ENCODE measurements at places on chromosomes 16 and 17.

DNA sequence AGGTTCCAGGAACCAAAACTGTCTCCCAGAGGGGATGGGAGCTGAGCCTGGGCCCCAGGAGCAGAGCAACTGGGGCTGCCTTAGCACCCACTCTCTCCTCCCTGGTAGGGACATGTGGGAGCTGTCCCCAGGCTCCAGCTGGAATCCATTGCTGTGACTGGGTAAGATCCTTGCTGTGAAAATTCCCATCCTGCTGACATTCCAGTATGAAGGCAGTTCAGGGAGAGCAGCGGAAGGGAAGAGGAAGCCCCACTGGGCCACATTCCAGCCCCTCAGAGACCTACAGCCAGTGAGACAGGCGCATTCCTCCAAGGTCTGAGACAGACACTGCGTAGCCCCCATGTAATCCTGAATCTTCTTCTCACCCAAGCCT, 24.2 kb downstream of the MYO18A start:
- DNase-seq: no peak

GRCh38 chr17:27218041-27218440, 75.9 kb upstream of the WSB1 start:
- DNase-seq: no peak

- DNase-seq: no peak
These were observed 6.5 kb downstream of the DPEP2 start for GRCh38 chr16:67992661-67993206.

GRCh38 chr16:85464383-85465305, 148.5 kb upstream of the GSE1 start:
- DNase-seq: no peak

DNA sequence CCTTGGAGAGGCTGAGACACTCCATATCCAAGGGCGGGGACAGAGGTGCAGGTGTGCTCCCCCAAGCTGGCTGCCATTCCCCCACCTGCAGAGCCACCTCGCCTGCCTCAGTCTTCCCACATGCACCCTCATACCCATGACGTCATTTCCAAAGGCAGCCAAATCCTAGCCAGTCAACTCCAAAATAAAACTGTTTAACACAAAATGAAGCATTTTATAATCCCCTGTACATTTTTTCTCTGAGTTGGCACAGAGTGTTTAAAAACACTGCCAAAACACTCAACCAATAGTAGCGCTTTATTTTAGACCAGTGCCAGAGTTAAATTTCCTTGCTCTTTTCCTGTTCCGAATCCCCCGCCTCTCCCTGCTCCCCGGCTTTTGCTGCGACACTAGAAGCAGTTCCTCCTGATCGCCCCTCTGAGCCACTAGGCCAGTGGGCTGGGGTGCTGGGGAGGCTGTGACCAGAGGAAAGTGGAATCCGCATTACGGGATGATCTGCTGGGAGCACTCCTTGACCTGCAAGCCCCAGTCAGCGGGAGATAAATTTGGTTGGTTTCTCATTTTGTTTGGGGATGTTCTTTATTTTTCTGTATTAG, 139.5 kb downstream of the ZNF423 start:
- DNase-seq: no peak

DNA sequence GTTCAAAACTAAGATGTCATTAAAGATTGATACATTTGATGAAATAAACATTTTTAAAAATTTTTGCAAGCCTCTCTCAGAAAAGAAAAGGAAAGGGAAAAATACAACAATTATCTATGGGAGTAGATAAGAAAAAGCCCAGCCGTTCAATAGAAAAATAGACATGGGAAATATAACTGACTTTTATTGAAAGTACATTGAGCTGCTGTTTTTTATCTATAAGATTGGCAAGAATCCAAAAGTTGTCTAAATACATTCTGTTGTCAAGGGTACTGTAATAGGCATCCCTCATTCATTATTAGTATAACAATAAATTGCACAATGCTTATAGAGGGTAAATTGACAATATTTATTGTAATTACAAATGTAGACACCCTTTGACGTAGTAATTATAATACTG, 38.4 kb upstream of the IRX6 start:
- no peak for DNase-seq

- DNase-seq: no peak
These were observed 11.4 kb downstream of the MYLK3 start for GRCh38 chr16:46736695-46737094.

GRCh38 chr16:85601272-85601639, 11.9 kb upstream of the GSE1 start:
- DNase-seq: no peak

DNA sequence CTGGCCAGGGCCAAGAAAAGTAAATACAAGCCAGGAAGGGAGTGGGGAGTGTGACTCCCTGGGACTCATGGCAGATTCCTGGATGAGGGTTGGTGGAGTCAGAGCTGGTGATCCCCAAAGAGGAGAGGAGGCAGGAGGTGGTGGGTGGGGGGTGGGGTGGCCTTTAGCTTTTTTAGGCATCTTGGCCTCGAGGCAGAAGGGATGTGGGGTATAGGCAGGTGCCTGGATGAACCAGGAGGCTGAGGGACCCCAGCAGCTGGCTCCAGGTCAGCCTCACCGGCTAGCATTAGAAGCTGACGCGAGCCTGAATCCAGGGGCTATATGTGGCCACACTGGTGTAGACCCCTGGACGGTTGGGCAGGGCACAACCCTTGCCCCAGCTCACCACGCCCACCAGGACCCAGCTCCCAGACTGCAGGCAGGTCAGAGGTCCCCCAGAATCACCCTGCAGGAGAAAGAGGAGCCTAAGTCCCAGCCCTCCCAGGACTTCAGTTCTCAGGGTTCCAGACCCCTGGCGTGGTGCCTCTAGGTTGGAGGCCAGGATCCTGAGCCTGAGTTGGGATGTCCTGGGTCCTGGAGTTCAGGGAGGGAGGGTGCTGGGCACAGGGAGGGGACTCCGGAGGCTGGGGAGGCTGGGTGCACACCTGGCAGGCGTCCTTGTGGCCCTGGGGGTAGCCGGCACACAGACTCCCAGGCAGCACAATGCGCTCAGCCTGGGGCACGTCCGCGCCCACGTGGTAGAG, 2.8 kb downstream of the PRSS33 start:
- DNase-seq: no peak

DNA sequence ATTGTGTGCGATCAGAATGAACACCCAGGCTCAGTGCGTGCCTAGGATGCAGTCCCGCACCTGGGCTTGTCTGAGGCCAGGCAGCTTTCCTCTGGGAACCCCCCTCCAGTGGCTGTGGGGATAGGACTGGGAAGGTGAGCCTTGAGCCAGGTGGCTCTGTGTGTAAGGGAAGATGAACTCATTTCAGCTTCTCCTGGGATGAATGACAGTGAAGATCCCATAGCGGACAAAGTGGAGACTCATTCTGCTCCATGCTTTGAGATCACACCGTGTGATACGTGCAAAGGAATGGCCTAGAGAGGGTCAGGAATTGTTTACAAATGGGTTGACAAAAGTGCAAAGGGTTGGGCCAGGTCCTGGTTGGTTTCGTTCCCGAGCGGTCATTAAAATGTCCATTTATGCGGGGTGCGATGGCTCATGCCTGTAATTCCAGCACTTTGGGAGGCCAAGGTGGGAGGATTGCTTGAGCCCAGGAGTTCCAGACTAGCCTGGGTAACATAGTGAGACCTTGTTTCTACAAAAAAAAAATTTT, 15.8 kb downstream of the GPRC5C start:
- DNase-seq: no peak

- no peak for DNase-seq
These were observed 188.8 kb upstream of the FOXF1 start for GRCh38 chr16:86321491-86321890.

- no peak for DNase-seq
These were observed 74.6 kb downstream of the SYCE1L start for GRCh38 chr16:77273815-77274214.

- no peak for DNase-seq
These were observed 6.5 kb upstream of the CAPNS2 start for GRCh38 chr16:55559933-55560516.

DNA sequence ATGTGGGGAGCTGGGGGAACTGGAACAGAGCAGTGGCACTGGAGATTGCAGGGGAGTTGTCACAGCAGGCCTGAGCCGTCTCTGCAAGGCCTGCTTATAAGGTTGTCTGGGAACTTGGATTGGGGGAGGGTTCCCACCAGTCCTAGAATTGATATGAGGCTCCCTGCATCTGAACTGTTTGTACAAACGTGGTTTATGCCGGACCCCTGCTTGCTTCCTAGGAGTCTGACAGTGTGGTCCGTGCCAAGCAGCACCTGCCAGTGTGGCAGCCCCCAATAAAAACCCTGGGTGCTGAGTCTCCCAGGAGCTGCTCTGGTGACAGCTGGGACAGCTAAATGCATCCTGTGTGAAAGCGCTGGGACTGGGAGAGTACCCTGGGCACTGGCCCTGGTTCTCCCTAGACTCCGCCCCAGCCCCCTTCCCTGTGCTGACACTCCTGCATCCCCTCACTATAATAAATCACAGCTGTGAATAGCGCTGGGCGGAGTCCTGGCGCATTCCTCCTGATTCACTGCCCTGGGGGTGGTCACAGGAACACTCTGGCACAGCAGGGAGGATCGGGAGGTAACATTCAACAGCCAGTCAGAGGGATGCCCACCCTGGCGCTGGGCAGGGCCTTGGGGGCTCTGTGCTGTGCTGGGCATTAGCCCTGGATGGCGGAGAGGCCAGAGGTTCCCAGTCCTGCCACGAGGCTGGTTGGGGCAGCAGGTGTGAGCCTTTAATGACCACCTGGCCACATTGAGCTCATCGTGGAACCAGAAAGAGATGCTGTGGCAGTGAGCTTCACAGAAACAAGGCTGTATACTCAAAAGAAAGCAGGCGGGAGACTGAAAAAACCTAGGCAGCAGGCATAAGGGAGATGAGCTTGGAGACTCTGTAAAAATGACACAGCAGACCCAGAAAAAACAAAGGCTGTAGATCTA, 45.6 kb downstream of the RMI2 start:
- no peak for DNase-seq

- peak; percentile 91 for DNase-seq
These were observed at the start of gene SPATA20 for GRCh38 chr17:50547035-50547735. Gene SPATA20, plus strand, starts transcription at chr17:50547174. Its CDS starts 35 bp downstream, at chr17:50547209.

DNA sequence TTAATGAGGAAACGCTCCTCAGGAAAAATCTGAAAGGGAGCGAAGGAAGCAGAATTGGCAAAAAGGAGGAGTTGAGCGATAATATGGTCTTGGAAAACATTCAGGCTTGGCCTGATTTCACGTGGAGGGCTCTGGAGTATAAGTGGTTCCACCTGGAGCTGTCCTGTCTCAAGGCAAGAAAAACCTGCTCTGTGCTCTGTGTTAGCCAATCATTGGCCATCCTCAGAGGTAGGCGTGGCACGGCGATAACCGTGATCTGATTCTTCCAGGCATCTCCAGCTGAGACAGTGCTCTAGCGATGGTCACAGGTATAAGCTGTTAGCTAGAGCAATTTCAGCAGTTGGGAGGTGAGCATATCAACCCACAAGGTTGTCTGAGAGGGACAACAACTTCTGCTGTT, 450.5 kb upstream of the MAF start:
- DNase-seq: no peak

- no peak for DNase-seq
These were observed 62.0 kb upstream of the MARCHF10 start for GRCh38 chr17:62870030-62870541.

DNA sequence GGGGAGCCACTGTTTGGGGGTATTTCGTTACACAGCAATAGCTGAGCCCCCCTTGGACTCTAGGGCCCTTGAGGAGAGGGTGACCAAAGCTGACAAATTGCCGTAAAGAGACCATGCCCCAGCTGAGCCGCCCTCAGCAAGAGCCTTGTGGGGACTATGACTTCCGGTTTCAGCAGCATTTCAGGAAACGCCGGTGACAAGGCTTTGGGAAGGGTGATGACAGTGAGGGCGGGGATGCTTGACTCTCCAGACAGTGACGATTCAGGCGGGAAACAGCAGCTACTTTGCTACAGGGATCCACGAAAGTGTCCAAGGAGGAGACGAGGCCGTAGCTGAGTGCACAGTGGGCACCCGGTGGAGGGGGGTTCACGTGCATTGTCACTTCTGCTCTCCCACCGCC, 360.8 kb downstream of the C16orf95 start:
- DNase-seq: no peak

GRCh38 chr16:80265624-80266306, 275.0 kb upstream of the DYNLRB2 start:
- DNase-seq: no peak

GRCh38 chr17:13478326-13478830, 123.4 kb downstream of the HS3ST3A1 start:
- no peak for DNase-seq

DNA sequence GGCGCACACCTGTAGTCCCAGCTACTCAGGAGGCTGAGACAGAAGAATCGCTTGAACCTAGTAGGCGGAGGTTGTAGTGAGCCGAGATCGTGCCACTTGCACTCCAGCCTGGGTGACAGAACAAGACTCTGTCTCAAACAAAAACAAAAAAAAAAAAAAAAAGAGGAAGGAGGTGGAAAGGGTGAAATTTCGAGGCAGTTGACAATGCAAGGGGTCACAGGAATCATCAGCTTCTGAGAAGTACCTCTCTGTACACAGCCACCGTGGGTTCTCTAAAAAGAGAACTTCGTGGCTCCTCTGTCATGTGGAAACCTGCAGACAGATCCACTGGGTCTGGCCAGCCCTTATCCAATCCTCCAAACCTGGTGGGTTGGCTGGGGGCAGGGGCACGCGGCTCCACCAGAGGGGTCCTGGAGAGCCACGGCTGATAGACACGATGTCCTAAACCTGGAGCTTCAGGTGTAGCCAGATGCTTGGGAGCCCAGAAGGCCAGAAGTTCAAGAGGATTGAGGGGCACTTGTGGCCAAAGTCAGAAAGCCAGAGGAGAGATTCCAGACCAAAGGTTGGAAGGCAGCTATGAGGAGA, 540 bp upstream of the CD300LF start:
- DNase-seq: no peak

- DNase-seq: no peak
These were observed 868 bp downstream of the NATD1 start for GRCh38 chr17:21252289-21252795.

GRCh38 chr17:18184143-18185031, 759 bp downstream of the ALKBH5 start:
- DNase-seq: peak; percentile 63

DNA sequence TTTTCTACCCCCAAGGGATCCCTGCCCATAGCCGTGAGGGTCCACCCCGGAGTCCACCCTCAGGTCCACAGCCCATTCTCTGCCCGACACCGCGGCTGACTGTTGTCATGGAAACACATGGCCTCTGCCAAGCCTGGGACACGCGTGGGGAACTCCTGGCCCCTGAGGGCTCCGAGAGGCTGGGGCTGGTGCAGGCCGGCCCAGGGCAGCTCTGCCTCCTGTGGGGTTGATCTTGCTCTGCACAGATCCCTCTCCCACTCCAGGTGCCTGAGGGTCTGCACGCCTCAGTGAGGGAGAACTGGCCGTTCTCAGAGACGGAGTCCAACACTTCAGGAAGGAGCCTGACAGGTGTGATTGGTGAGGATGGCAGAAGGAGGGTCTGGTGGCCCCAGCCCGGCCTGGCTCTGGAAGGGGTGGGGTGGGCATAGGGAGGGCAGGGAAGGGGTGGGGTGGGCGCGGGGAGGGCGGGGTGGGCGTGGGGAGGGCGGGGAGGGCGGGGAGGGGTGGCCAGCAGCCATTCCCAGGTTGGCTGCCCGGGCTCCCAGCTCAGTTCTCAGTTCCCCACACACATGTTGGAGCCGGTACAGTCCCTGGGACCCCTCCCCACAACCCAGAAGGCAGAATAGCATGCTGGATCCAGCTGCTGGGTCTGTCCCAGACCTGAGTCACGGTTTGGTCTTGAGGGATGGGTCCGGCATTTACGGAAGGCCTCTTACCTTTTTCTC, 6.4 kb downstream of the MRPL28 start:
- no peak for DNase-seq
